ENCODE measurements at places on chromosomes 12 and 14.

- DNase-seq: no peak
Measured at GRCh38 chr12:113933201-113933786, 32.8 kb downstream of the RBM19 start.

DNA sequence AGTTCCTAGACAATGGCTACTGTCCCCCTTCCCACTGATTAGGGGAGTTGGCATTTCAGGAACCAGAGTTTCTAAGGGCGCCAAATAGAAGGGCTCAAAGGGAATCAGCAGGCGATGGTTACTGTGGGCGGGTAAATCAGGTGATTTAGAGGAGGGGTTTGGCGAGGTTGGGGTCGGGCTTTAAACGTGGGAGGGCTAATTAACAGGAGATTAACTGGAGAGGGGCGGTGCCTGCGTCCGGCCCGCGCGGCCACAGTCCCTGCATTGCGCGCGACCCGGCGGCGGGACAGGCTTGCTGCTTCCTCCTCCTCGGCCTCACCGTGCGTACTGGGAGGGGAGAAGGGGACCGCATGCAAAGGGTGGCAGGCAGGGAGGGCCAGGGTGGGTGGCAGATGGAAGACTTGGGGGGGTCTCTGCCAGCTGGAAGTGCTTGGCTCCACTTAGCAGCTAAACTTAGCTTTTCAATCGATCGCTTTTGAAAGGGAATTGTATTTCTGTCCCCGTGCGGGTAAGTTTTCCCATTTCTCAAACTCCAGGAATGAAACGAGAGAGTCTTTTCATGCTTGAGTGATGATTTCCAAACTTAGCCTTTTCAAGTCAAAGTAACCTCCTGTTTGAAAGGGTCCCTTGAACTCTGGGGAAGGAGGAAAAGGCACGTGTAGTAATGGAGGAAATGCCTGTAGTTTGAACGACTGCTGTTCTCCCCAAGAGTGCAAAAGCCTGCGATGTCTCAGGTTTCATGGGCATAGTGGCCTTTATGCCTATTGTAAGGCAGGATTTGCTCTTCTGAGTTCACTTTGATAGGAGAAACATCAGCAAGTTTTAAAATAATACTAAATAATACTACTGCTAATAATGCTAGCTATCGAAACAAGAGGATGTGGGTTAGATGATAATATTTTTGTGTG, at the start of gene MGST1:
TSS of gene MGST1 (plus strand) at position 255 of the 908 bp plus-strand sequence. CDS start 6,608 bp downstream, outside the sequence.
- DNase-seq: peak; percentile 3

- no peak for DNase-seq
Measured at GRCh38 chr12:51306507-51306906, 17.5 kb downstream of the BIN2 start.

DNA sequence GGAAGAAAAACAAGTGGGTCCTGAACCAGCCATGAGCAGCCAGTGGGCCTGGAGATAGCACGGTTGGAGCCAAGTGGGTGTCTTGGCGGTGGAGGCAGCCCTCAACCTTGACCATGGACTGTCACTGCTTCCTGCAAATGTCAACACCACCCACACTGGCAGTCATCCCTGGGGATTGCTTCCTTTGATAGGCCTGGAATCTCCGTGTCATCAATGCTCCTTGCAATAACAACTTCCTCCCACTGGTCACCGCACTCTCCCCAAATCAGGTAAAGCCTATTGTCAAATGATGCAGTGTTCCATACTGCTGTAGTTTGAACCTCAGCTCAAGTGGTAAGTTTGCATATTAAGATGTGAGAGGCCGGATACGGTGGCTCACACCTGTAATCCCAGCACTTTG, 129.1 kb downstream of the NTF3 start:
- no peak for DNase-seq

- no peak for DNase-seq
Measured at GRCh38 chr12:123142518-123142840, 8.4 kb downstream of the PITPNM2 start.

- no peak for DNase-seq
Measured at GRCh38 chr12:100717733-100718067, 76.9 kb upstream of the ANO4 start.

GRCh38 chr12:108313606-108314351, 25.3 kb downstream of the CMKLR1 start:
- DNase-seq: no peak
